Sciatic nerve (tissue), 2 donors: ENCODE measurements at places on chromosomes 13 and 19. TPM values are rescaled to one million over a fixed set of nuclear protein-coding genes. Genes with fewer than 3 reads are reported as not detected.

The ERICH4 gene
- not detected for total RNA-seq

The CYP2A7 gene
- total RNA-seq = not detected

The ZNF726 gene
- 1.2 TPM for total RNA-seq

The ZNF497 gene
- 2.0 TPM for total RNA-seq

The ARHGEF7 gene
- 146 TPM for total RNA-seq

The MUC16 gene
- 1.3 TPM for total RNA-seq
